ENCODE measurements at places on chromosomes 5 and 9. TPM values are rescaled to one million over a fixed set of nuclear protein-coding genes. Genes with fewer than 3 reads are reported as not detected.

ASB6 gene
- polyA plus RNA-seq, result 14.2 TPM

SPINK4 gene
- polyA plus RNA-seq, result not detected

PCDHGA5 gene
- 2.4 TPM for polyA plus RNA-seq

FOXD4 gene
- polyA plus RNA-seq, result 0.25 TPM

DROSHA gene
- 96.0 TPM for polyA plus RNA-seq

ANKRD18B gene
- 1.3 TPM for polyA plus RNA-seq

SEMA4D gene
- polyA plus RNA-seq, result 45.0 TPM
